ENCODE measurements at places on chromosomes 3 and 15.

GRCh38 chr3:46811615-46812236 is 51.5 kb downstream of the MYL3 start:
- no peak for DNase-seq

GRCh38 chr3:126452213-126452612 is 23.5 kb downstream of the ZXDC start:
- no peak for DNase-seq

GRCh38 chr3:159964166-159964973 is 24.3 kb upstream of the IL12A start:
- DNase-seq: peak; percentile 47

- DNase-seq: no peak
Observed at GRCh38 chr3:130811557-130811956, 64.9 kb upstream of the PIK3R4 start.

GRCh38 chr3:133562376-133562775 is 11.1 kb upstream of the CDV3 start:
- DNase-seq: no peak

DNA sequence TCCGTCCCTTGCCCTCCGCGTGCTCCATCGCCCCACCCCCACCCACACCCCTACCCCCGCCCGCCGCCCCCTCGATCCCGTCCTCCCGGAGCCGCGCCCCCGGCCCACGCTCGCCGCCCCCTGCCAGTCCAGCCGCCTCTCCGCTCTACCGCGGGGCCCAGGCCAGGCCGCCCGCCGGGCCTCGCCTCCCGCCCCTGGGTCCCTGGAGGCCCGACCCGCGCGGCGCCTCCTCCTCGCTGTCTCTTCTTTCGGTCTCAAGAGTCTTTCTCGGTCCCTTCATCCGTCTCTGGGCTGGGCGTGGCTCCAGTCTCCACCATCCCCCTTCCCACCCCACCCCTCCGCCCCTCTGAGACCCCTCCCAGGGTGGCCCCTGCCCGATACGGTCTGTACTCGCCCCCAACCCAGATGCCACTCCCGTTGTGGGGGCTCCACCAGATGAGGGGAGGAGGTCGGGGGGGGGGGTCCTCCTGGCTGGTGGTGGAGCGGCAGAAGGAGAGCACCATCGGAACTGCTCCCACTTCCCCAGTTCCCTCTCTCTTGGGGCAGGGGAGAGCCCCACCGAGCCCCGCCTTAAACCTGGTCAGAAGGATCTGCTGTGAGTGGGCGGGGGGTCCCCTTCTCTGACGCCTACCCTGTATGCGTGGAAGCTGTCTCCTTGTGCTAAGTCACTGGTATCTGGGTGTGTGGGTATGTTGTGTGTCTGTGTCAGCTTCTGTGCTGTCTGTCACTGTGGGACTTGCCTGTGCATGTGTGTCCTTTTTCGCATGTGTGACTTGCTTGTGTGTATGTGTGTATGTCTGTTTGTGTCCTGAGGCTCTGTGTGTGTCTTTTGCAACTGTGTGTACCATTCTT is 1.0 kb downstream of the PRKCD start:
- peak; percentile 23 for DNase-seq

DNA sequence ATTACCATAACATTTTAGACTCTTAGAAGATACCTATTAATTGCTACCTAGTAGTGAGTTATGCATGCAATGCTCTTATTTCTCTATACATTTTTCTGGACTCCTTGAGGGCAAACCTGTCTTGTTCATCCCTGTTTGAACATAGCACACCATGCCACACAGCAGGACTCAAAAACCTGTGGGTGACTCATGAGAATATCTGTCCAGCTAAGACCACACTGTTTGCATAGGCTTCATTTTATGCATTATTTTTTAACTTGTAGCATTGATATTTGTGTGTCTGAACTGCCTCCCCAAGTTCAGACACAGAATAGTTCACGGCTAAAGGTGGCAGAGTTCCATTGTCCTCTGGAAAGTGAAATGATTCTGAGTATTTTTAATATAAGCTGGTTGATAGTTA is 1.8 kb downstream of the LMCD1 start:
- no peak for DNase-seq

GRCh38 chr3:194554473-194555123 is 67.8 kb upstream of the ATP13A3 start:
- DNase-seq: no peak

- no peak for DNase-seq
Observed at GRCh38 chr15:74845208-74845568, 2.2 kb upstream of the ULK3 start.

- no peak for DNase-seq
Observed at GRCh38 chr3:51619983-51620382, 51.1 kb upstream of the TEX264 start.

GRCh38 chr3:136283627-136284026 is 33.5 kb downstream of the PCCB start:
- DNase-seq: no peak

DNA sequence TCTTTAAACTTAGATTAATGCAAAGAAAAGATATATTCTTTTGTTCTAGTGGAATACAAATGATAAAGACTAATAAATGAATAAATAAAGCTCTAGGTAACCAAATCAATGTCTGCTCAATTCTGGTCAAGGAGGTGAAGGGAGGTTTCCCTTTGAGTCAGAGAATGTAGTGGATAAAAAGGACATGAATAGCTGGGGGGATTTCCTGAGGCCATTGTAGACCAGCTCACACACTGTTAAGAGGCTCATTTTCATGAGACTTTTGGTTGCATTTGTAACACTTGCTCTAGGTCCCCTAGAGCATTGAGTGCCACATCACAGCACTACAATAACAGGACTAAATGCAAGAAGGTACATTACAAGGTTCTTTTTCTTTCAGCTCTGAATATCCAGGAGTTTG is 170.7 kb downstream of the TIGIT start:
- no peak for DNase-seq

GRCh38 chr3:122013448-122013925 is 8.6 kb downstream of the ILDR1 start:
- DNase-seq: no peak

- DNase-seq: no peak
Observed at GRCh38 chr3:184423561-184423960, 43.7 kb downstream of the CHRD start.

GRCh38 chr3:60935709-60936108 is 315.5 kb downstream of the FHIT start:
- DNase-seq: no peak

DNA sequence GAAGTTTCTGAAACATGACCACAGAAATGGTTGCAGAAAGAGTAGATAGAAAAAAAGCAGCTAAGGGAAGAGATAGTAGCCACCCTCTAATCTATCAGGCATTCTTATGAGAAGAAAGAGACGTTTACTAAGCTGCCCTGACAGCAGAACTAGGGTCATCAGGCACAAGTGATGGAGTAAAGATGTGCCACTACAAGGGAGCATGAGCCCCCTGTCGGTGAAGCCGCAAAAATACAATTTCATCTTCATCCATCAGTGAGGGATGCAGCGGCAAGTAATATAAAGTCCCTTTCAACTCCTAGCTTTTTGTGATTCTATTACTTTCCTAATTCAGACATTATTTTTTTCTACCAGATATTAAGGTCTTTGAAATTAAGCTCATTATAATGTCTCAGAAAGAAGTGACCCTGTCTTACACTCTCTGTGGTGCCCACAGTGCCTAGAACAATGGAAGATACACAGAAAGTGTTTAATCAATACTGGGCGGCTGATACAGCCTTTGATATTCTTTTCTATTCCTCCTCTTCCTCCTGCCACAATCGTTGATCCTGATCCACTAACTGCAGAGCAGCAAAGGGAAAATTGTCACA is 651.6 kb downstream of the NTRK3 start:
- DNase-seq: no peak

- no peak for DNase-seq
Observed at GRCh38 chr3:162353414-162353813, 856.8 kb downstream of the OTOL1 start.

- peak; percentile 52 for DNase-seq
Observed at GRCh38 chr15:43093026-43093425, 12.8 kb downstream of the UBR1 start.

- no peak for DNase-seq
Observed at GRCh38 chr15:87167055-87167454, 1087.4 kb downstream of the AGBL1 start.

DNA sequence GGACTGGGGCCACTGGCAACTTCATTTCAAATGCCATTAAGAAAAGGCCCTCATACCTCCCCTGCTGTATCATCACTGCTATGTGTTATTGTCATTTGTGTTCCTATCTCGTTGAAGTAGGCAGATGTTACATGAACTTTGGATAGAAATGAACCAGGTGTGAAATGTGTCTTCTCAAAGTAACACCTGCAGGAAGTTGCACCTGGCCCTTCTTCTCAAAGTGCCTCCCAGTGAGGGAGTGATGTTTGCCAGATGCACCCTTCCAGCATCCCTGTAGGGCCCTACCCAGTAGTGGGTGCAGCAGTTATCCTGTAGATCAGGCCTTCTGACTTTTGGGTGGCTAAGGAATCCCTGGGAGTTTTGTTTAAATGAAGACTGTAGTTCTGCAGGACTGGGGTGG is 197.7 kb upstream of the CTNNB1 start:
- DNase-seq: no peak

DNA sequence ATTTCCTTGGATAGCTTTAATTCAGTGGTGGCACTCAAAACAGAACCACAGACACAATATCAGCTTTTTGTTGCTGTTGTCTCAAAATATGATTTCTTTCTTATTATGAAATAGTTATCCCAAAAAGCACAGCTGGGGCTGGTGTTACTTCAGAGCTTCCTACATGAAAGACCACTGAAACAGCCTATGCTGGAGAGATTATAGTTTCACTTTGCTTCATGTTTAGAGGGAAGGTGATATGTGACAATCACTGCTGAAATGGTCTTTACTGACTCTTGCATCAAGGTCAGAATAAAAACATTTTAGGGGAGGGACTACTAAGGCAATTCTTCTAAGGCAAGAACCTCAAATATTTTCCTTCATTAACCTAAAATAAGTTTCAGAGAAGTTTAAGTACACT is 190.7 kb downstream of the TNIK start:
- DNase-seq: no peak

GRCh38 chr15:81097890-81098280 is 36.2 kb upstream of the CFAP161 start:
- DNase-seq: peak; percentile 22

Data from fibroblast of gingiva (primary cell).